ENCODE measurements at places on chromosomes 1 and 21.

DNA sequence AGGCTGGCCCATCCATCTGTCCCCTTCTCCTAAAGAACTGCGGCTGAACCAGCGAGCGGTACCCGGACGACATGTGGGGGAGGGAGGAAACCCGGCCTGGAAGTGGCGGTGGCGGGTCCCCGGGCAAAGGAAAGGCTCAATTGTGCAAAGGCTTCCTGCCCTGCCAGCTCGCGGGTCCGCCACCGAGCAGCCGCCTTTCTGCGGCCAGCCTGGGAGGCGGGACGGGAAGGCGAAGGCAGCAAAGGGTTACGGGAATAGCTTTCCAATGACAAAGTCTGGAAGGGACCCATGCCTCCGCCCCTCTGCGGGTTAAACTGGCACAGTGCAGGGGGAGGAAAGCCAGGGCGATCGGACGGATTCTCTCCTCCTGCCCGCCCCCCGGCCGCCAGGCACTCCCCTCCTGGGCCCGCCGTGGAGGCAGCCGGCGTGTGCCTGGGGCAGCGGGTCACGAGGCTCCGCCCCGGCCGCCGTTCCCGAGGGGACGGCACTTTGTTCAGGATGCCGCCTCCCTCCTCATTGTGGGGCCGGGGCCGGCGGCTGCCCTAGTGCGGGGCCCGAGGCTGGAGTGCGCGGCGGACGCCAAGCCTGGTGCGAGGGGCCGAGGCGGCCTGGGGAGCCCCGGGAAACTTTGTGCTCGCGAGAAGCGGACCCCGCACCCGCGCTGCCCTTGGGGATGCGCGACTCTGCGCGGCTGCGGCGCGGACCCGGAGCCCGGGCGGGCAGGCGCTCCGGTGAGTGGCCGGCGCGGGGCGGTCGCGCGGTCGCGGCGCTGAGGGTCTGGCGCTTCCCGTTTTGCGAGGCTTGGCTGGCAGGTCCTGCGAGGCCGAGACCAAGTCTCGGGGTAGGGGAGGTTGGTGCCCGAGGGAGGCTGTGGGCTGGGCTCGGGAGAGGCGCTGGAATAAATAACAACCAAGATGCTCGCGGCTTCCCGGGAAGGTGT is at the start of gene NAV1:
TSS of gene NAV1 (plus strand) at position 516 of the 940 bp plus-strand sequence. CDS start 83,758 bp downstream, outside the sequence.
- no peak for DNase-seq

- no peak for DNase-seq
These were observed 34.5 kb upstream of the FAM163A start for GRCh38 chr1:179708434-179709195.

- no peak for DNase-seq
These were observed 41.0 kb upstream of the SYNC start for GRCh38 chr1:32743380-32744070.

GRCh38 chr1:6770751-6771440 is 14.4 kb upstream of the CAMTA1 start:
- DNase-seq = peak; percentile 40

DNA sequence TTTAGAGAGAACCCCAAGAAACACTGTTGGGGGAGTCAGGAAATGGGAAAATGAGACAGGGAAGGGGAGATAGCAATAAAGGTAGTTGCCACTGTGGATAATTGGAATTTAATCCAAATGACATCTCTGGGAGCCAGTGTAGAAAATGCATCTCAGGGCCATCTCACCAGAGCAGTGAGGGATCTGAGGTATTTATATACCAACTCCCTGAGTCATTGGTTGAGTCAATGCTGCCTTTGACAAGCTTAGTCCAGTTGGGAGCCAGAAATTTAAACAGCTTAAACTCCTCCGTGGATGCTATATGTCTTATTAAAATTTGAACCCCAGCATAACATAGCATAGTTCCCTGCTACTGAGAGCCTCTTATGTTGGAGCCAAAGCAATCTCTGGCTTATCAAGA is 140.3 kb downstream of the SLC30A10 start:
- peak; percentile 46 for DNase-seq

DNA sequence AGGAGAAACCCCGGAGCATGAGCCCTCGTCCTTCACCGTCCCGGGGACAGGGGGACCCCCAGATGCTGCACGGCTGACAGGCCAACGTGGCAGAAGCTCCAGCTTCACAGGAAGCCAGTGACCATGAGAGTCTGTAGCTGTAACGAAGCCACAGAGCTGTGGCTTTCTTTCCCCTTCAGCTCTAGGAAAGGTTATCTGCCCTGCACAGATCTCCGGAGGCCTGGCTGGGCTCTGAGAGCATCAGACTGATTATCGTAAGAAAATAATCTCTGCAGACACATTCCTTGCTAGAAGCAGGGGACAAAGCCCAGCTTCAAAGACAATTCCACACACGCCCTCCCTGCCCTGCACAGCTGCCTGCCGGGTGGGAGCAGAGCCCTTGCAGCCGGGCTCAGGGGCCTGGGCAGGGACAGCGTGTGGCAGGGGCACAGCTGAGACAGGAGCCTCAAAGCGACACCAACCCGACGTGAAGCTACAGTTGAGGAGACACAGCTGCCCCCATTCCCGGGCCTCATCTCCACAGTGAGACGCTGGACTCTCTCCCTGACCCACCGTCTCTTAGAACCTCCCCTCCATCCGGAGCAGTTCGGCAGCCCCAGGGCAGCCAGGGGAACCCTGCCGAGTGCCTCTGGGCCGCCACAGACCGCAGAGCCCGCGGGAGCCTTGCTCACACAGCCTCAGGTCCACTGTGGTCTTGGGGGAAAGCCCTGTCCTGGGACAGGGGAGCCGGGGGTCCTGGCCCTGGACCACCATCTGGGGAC is 30.6 kb downstream of the POFUT2 start:
- no peak for DNase-seq

DNA sequence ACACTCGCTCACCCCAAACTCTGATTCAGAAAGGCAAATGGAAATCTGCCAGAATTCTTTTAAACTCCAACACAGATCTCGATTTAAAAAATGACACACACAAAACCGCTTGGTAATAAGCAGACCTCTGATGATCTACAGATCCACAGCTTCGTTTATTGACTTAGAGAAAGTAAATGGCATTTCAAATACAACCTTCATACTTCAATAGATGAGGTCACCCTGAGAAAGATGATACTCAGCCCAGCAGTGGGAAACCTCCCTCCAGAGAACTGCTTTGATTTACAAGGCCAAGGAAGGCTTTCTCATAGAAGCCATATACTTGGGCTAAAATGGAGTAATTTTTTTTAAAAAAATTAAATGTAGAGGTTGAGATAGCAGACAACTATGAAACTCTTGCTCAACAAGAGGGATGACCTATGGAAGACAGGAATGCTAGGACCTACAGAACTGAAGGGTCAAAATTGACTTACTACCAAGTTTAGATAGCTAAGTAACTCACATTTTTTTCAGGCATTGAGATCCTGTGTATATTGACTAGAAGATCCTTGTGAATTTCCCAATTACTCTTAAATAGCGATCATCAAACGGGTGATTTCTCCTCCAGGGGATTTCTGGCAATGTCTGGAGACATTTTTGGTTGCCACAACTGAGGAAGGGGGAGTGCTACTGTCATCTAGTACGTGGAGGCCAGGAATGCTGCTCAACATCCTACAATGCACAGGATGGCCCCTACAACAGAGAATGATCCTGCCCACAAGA is 143.9 kb downstream of the CLIC6 start:
- peak; percentile 93 for DNase-seq

DNA sequence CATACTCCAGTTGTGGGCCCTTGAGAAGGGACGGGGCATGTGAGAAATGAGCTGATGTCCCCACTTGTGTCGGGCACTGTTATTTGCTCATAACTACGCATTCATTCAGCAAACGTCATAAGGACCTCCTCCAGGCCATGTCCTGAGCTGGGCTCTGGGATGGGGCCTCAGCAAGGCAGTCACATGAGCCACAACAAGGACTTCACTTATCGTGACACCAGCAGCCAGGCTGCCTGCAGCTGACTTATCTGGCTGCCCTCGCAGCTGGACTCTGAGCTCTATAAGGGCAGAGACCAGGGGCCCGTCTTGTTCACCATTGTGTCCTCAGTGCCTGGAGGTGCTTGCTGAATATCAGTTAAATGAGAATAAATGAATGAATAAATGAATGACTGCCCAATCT is 37.5 kb upstream of the GRIK3 start:
- DNase-seq = no peak

- DNase-seq = no peak
These were observed 62.1 kb downstream of the RGS21 start for GRCh38 chr1:192378878-192379277.

- DNase-seq = peak; percentile 97
These were observed 23.9 kb downstream of the GPR161 start for GRCh38 chr1:168112673-168113305.

- peak; percentile 92 for DNase-seq
These were observed 8.8 kb upstream of the FAM20B start for GRCh38 chr1:179016706-179017382.

DNA sequence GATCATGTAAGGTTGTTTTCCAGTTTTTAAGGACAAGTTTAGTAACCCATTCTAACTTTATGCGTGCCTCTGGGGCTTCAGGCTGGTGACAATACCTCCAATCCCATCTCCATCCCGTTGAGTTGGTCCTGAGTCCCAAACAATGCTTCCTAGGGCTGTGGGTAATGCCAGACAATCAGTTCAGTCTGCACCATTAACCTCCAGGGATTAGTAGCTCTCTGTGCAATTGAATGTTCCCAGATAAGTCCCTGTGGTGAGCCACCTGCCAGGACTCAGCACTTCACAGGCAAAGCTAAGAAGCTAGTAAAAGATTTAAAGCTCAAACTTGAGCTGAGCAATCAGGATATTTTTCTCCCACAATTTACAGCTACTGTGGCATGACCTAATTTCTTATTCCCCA is 462.2 kb upstream of the PTBP2 start:
- DNase-seq = no peak

DNA sequence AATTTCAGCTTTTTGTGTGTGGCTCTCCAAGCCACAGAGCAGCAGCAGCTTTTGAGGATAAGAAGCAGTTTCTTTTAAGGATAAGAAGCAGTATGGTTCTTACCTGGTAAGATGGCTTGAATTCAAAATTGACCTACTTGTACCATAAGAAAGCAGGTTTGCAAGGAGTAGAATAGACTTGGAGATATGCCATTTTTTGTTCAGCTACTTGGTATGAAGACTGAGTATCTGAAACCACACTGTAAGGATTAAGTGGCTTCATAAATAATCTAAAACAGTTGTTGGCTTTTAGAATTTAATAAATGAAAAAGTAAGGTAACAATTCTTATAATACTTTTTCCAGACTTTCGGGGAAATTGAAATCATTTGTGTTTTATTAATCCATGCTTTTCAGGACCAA is 74.2 kb downstream of the ATF6 start:
- DNase-seq = no peak

- DNase-seq = no peak
These were observed 9.4 kb downstream of the OR2M2 start for GRCh38 chr1:248183996-248184395.

DNA sequence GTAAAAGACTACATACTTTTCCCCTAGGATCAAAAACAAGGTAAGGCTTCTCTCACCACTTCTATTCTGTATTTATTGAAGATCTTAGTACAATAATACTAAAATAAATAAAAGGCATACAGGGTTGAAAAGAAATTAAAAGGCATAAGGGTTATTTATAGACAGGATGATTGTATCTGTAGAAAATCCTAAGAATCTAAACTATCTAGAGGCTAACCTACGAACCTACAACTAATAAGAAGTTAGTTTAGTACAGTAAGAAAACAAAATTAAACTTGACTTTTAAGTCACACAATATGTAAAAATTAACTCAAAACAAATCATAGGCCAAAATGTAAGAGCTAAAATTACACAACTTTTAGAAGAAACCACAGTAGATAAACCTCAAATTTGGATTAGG is 50.4 kb upstream of the ADAM30 start:
- DNase-seq = no peak

- no peak for DNase-seq
These were observed 13.4 kb downstream of the SLC22A15 start for GRCh38 chr1:115989699-115990098.

DNA sequence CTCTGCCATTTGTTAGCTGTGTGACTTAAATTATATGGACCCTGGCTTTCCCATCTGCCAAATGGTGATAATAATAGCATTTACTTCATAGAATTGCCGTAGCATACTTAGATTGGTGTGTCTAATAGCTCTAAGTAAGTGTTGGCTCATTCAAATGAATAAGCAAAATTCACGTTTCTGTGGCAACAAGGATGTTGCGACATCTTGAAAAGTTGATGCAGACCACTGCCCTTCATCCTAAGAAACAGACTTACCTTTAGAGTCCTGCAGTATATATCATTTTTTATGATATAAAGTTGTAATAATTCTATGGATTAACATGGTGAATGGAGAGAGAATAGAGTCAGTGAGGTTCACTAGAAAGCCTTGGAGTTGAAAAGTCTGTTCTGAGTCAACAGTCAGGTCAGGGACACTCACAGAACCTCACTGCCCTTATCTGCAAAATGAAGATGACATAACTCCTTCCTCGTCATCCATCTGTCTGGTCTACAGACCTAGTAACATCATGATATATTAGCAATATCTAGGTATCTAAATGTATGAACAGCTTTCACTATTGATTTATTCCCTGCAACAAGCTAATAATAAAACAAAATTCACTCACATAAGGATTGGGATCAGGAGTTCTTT is 167.3 kb upstream of the C8B start:
- peak; percentile 58 for DNase-seq

- peak; percentile 61 for DNase-seq
These were observed 85.2 kb upstream of the ABCD3 start for GRCh38 chr1:94332952-94333351.

Measured in bronchial epithelial cell (primary cell).